Gastrocnemius medialis (tissue), 4 donors: ENCODE measurements at places on chromosomes 4 and X. TPM values are rescaled to one million over a fixed set of nuclear protein-coding genes. Genes with fewer than 3 reads are reported as not detected.
A peak's percentile ranks its signal among the peaks of the same experiment; 100 is the strongest.

DKC1 gene
- total RNA-seq: 18.6 TPM

DNA sequence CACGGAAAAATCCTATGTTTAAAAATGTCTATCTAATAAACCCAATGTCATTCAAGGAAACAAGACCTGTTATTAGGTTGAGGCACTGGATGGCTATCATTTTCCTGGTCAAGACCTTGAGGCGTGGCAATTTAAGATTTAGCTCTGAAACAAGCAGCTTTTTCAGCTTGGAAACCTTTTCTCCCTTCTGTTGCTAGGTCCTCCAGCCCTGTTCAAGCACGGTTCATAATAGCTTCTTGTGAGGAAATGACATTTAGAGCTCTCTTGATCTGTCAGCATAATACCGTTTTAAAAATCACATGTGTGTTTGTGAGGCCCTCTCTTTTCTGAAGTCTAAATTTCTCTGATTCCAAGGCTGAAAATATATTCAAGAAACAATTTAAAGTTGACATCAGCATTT, 133.6 kb upstream of the GRPR start:
- DNase-seq: no peak

NOCT gene
- total RNA-seq: 18.5 TPM

DNA sequence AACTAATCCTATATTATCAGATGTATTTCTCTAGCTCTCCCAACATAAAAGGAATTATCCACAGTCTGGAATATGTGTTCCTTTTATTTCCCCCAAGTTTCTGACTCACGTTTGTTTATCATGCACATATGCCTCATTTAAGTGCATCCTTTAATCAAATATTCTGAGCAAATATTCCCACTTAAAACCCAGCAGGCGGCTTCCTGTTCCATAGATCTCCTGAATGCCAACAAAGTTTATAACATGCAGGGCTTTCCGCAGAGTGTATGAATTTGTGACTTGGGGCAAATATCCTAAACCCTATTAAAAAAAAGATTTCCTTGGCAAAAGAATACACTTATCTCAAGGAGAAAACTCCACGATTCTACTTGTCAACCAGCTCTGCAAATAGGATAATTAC, 16.9 kb downstream of the GLRA2 start:
- DNase-seq: no peak

- DNase-seq: no peak
Observed at GRCh38 chr4:77893451-77893850, 30.8 kb downstream of the MRPL1 start.

DNA sequence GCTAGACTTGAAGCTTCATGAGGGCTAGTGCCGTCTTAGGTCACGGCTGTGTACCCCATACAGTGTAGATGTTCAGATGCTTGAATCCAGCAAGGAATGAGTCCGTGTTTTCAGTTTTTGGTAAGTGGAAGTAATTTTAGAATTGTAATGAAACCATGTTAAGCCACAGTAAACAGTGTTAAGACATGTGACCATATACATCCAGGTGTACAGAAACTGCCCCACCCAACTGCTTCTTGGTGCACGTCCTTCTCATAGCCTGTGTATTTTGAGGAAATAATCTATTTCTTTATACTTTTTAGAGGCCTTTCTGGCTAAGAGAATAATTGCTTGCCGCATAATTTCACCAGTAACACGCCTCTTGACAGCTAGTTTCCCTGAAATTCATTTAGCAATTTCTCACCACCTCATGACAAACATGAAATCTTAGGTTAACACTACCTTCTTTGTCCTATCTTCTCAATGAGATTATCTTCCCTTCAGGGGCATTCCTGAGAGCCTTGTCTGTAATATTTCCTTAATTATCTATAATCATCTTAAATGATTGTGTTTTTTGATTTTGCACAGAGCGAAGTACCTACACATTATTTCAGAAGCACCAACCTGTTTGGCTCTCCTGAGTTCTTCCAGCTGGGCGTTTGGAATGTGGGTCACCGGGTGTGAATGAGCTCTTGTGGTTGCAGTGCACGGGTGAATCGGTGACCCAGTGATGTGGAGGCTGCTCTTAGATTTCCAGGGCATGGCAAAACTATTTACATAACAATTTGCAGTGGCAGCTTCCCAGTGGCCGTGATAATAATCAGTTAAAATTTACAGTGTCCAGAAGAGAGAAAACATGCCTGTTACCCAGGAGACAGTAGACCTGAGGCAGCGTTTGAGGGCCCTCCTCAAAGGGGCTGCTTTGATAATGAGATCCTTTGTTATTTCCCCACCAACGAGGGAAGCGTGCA, 50.2 kb upstream of the TADA2B start:
- no peak for DNase-seq

- DNase-seq: no peak
Observed at GRCh38 chrX:139446832-139447231, 83.7 kb upstream of the F9 start.

- DNase-seq: no peak
Observed at GRCh38 chr4:77601614-77602187, 3.9 kb upstream of the CXCL13 start.

DNA sequence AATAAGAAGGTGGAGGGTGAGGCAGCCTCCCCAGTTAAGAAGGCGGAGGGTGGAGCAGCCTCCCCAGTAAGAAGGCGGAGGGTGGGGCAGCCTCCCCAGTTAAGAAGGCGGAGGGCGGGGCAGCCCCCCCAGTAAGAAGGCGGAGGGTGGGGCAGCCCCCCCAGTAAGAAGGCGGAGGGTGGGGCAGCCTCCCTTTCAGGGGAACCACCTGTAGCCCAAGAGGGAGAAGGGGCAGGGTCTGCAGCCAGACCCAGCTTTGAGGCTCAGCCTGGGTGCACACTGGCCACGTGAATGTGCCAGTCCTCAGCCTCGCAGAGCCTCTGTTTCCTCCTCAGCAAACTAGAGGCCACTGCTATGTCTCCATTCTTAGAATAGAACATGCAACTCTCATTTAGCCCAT, 52.6 kb downstream of the HMX1 start:
- DNase-seq: no peak

GRCh38 chr4:139951021-139951420, 203.0 kb downstream of the MAML3 start:
- no peak for DNase-seq

DNA sequence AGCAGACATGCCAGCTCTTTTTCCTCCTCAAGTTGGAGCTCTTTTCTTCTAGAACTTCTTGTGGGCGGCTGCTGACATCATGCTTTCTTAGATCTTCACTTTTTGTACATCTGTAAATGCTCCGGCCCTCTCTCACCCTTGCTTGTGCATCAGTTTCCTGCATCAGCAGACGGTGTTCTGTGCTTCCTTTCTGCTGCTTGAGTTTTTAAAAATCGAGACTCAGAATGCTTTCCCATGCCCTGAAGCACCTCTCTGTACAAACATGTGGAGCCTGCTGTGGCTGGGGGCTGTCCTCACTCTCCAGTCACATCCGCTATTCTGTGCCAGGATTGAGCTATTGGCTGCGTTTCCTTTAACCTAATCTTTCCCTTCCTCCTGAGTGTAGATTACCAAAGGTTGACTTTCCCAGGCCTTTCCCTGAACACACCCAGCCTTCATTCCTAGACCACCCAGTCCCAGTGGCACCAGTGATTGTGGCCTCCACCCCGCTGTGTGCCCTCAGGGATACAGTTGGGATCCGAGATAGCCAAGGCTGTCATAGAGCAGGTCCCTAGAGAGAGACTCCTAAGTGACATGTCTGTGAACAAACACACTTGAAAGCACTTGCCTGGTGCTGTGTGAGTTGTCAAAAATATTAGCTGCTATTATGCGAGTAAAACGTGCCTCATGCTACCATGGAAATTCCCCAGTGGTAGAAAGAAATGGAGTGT, 41.9 kb downstream of the TNIP2 start:
- DNase-seq: peak; percentile 11

GRCh38 chr4:76449833-76450232, 14.8 kb downstream of the SHROOM3 start:
- DNase-seq: no peak

DNA sequence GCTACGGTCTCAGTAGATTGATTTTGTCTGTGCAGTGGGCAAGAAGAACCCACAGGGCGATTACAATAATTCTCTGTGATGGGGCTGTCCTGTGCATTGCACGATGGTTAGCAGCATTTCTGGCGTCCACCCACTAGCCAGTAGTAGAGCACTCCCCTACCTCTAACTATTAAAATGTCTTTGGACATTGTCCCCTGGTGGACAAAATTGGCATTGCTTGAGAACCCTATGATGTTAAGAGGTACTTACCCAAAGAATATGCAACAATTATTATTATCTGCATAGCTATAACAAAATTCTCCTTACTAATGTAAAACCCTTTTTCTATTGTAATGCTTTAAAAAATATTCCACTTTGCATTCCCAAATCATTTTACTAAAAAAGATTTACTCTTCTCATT, 109.5 kb upstream of the VCX3A start:
- DNase-seq: no peak

GRCh38 chrX:153862369-153863250, 23.4 kb downstream of the L1CAM start:
- DNase-seq: no peak

DNA sequence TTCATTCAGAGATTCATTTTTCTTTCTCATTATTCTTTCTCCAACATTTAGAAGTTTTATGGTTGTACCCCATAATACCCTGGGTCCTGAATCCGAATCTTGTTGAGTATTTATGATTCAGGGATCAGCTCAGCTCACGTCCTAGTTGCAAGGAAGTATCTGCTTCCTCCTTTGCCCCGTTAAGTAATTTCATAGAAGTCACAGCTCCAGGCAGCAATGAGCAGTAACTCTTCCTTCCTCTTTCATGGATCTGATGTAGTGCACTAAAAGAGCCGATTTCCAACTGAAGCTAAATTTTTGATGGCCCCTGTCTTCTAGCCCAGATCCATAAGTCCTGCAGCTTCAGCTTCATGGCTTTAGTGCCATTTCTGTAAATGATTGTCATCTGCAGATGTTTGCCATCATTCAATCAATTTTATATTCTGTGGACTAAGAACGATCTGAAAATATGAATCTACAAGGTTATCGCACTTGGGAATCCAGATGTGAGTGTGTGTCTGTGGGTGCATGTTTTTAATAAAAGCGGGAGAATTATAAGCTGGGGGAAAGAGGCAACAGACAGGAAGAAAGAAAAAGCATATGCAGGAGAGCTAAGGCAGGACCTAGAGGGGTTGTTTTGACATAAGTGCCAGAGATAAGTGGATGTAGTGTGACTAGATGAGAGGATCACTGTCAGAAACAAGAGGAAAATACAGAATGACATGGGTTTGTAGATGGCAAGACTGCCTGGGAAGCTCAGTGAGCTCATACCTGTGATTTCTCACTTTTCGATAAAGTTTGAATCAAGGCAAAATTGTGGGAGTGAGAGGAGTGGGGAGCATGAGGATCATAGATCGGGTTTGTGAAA, 17.5 kb downstream of the VEGFD start:
- no peak for DNase-seq

DNA sequence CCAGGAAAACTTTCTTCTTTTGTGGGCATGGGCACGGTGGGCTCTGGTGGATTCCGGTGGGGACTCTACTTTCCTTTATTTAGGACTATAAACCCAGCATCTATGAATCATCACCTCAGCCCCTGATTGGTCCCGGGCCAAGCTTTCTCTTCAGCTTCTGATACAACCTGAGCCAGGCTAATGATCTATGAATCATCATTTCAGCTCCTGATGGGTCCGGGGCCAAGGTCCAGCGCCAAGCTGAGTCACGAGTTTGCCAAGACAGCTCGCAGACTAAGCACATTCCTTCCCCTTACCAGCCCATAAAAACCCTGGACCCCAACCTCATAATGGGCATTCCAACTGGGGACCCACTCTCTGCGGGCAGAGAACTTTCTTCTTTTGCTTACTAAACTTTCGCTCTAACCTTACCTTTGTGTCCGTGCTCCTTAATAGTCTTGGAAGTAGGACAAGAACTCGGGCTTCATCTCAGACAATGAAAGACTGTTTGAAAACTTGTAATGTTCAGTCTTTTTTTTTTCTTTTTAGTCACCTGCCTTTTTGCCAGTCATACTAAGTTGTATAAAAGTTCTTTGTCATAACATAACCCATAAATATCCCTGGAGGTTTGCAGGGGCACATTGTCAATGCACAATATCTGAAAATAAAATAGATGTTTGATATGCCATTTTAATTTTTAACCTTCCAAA, 904.9 kb upstream of the EPHA5 start:
- DNase-seq: no peak
